ENCODE measurements at places on chromosomes 6 and 20.
A peak's percentile ranks its signal among the peaks of the same experiment; 100 is the strongest.

GRCh38 chr6:1524040-1524480, 85.7 kb upstream of the FOXC1 start:
- DNase-seq: peak; percentile 77

DNA sequence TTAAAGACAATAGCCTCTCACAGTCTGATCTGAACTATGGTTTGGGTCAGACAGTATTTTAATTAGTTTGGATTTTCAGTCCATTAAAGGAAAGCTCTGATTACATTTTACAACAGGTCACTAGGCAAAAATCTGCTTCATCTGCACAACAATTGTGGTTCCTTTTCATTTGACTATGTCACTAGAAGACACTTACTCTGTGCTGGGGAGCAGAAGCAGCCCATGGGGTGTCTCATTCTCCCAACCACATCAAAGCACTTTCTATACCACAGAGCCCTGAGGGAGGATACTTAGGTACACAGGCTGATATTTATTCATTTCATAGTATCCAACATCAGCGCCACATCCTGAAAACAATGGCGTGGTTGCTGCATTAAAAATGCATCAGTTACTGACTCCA, 36.6 kb upstream of the HDAC2 start:
- DNase-seq: no peak

- DNase-seq: no peak
Observed at GRCh38 chr20:3247638-3248037, 8.6 kb upstream of the SLC4A11 start.

- no peak for DNase-seq
Observed at GRCh38 chr6:27190126-27190525, 57.4 kb upstream of the PRSS16 start.

DNA sequence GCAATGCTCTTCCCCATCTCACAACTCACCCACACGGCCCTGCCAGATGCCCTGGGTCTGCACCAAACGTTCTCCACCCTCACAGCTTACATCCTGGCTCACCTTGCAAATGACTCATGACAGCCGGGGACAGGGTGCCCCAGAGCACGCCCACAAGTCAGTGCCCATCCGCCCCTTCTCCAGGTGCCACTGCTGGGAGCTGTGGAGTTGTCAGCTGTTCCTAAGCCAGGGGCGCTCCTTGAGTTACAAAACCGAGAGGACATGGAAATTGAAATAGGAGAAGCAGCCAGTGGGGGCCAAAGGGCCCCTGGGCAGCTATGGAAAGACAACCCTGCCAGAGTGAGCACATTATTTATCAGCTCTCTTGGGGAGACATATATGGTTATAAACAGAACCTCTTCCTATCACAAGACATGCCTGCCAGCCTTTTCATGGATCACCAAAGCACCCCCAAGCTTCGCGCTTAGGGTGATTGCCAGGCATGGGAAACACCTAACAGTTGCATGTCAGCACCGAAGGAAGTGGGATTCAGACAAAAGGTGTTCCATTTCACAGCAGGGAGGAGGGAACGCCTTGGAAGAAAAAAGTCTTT, 236.8 kb downstream of the LY86 start:
- DNase-seq: no peak

DNA sequence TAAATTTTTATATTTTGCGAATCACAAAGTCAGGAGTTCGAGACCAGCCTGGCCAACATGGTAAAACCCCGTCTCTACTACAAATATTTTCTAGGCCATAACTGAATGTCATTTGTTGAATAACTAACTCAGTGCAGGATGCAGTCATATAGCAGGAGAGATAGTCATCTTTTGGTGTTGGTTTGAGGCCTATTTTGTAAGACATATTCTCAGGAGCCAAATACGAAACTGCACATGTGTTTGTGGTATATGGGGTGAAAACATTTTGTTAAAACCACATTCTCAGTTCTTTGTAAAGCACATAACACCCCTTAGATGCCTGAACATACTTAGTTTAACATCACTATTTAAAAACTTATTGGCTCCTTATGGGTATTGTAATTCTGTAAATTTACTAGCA, 4.7 kb upstream of the ENPP5 start:
- no peak for DNase-seq

DNA sequence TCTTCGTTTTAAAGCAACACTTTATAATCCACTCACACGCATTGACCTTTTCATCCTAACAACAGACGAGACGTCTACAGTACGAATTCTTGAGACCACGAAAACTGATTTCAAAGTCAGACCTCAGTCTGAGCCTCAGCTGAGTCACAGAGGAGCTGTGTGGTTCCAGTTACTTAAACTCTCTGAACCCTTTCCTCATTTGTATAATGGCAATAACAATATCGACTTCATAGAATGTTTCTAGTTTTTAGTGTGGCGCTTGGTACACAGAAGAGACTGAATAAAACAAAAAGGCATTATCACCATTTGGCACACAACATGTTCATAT, 236.9 kb downstream of the ATXN1 start:
- DNase-seq: no peak

GRCh38 chr20:53940360-53940702, 130.1 kb downstream of the BCAS1 start:
- no peak for DNase-seq

- DNase-seq: no peak
Observed at GRCh38 chr6:143611580-143611979, 66.2 kb upstream of the PHACTR2 start.

- no peak for DNase-seq
Observed at GRCh38 chr20:23643659-23644058, 5.9 kb upstream of the CST3 start.

GRCh38 chr6:70956451-70957283, at the start of gene B3GAT2:
Gene B3GAT2, minus strand, starts transcription at chr6:70957060. Its CDS starts 631 bp downstream, at chr6:70956429.
- DNase-seq: no peak

DNA sequence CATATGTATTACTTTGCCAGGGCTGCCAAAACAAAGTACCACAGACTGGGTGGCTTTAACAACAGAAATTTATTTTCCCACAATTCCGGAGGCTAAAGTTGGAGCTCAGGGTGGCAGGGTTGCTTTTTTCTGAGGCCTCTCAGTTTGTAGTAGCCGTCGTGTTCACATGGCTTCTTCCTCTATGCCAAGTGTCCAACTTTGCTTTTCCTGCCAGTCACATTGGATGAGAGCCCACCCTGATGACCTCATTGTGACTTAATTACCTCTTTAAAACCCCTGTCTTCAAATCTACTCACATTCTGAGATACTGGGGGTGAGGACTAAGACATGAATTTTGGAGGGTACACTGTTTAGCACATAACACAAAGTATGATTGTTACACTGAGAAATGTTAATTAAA, 9.9 kb upstream of the ECT2L start:
- no peak for DNase-seq

- DNase-seq: no peak
Observed at GRCh38 chr20:14800707-14801425, 463.5 kb upstream of the FLRT3 start.

DNA sequence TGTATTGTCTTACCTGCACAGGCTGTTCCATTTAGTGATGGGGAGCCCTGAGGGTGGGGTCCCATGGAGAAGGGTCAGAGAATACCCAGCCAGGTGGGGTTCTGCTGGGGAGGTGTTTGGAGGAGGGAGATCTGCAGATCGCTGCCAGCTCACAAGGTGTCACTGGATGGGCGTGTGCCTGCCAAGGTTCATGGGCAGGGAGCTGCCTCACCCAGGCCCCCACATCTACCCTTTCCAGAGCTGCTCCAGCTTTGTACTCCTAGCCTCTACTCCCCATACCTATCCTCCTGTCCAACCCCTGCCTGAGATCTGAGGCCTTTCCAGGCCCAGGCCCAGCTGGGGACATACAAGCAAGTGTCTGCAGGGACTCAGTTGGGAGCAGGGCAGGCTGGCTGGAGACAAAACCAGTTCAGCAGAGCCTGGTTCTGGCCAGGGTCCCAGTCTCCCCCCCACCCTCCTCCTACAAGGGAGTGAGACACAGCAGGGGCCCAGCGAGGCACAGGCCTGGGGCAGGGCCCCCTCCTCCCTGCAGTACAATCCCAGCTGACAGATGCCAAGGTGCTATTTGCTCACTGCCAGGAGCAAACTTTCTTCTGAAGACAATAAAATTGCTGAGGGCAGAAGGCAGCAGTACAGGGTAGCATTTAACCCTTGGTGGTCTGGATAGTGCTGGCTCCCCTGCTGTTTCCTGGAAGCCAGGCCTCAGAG, 19.7 kb downstream of the SPDEF start:
- no peak for DNase-seq

DNA sequence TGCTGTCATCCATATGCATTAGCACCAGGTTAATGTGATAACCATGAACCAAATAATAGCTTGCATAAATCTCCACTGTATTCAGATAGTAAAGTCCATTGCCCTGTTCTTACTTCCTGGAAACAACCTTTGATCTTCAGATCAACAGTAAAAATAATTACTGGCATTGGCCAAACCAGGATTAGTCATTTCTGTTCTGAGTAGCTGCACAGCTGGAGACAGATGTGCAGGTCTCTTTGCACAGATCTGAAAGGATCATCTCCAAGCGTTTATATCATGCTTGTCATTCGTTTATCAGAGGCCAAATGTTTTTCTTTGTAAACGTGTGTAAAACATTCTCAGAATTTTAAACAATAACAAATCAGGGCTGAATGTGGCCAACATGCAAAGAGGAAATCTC, 134.4 kb upstream of the HMGCLL1 start:
- no peak for DNase-seq

DNA sequence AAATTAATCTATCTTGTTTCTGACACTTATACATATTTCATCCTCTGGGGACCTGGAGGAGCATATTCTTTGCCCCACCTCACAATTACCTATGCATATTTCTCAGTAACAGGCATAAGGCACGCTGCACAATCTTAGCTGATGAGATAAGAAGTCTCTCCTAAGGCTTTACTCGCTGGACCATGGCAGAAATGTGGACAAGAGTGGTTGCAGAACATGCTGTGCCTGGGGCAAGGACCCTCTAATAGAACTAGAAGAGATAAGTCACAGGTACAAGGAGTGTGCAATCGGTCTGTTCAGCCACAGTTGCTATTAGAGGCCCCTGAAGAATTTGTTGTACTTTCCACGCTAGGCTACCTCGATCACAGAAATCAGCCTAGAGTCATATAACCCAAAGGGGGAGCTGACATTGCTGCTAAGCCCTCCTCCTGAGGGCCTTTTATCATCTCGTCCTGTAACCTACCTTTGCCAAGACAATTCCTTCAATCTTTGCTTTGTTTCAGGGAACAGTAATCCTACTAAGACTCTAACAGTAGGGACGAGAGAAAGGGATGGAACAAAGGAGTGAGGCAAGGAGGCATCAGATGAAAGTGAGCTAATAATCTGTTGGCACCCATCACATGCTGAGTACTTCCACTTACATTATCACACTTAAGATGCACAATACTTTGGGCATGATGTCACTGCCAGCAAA, 16.1 kb upstream of the DEFB129 start:
- no peak for DNase-seq

- DNase-seq: no peak
Observed at GRCh38 chr20:59177266-59178250, 13.9 kb downstream of the ZNF831 start.

GRCh38 chr20:45051204-45052060, 49.5 kb downstream of the KCNS1 start:
- DNase-seq: no peak

DNA sequence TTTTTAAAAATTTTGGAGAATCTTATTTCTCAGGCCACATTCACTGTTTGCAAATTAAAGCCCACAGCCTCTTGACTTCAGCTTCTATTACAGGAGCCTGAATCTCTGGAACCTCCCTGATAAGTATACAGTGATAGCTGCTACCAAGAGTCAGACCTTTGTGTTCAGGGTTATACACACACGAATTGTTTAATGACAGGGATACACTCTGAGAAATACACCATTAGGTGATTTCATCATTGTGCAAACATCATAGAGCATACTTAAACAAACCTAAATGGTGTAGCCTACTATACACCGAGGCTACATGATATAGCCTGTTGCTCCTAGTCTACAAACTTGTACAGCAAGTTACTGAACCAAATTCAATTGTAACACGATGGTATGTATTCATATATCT, 473.9 kb downstream of the PKHD1 start:
- no peak for DNase-seq

GRCh38 chr6:75081921-75082320, 123.9 kb downstream of the COL12A1 start:
- no peak for DNase-seq

DNA sequence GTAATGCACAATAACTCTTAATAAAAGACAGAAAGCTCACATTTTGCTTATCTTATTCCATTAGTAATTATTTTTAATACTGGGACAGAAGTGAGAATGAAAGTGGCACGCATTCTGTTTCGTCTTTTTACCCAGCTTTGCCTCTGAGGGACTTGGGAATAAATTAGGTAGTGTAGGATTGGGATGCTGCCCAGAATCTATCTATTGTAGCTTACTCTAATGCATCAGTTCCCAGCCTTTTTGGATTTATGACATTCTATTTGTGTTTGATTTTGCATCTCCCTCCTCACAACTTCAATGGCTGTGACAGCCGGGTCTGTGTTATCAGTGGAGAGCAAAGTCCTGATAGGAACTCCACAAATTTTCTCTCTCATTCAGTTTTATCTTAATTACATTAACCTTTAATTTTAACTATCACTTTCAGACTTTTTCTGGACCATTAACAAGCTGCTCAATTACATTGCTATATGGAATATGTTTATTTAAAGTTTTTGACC, 62.9 kb upstream of the TULP4 start:
- DNase-seq: no peak

- no peak for DNase-seq
Observed at GRCh38 chr6:27370391-27370790, 18.2 kb upstream of the ZNF391 start.

GRCh38 chr6:124371974-124372475, 568.4 kb downstream of the NKAIN2 start:
- no peak for DNase-seq

GRCh38 chr6:100209323-100210136, 215.5 kb upstream of the MCHR2 start:
- DNase-seq: no peak

GRCh38 chr6:90226257-90226656, 70.4 kb downstream of the BACH2 start:
- DNase-seq: no peak

DNA sequence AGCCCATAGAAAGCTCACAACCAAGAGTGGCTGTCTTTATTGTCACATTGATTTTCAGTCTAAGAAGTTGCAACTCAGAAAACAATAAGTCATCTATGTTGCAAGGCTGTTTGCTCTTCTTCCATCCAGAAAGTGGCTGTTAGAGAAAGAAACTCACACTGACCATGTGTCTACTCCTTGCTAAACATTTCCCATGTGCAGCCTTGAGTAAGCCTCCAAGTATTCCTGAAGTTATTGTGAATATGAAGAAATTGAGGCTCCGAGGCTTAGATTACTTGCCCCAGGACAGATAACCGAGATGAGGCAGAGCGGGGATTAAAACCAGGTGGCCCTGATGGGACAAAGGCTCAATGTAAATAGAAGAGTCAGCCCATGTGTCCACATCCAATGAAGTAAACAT, 105.0 kb downstream of the SPTLC3 start:
- DNase-seq: no peak

- no peak for DNase-seq
Observed at GRCh38 chr6:134267917-134268361, 50.0 kb downstream of the SGK1 start.

- no peak for DNase-seq
Observed at GRCh38 chr6:106381223-106381622, 20.7 kb downstream of the CRYBG1 start.
